IMR-90 (cell line): ENCODE measurements at places on chromosomes 4 and X. TPM values are rescaled to one million over a fixed set of nuclear protein-coding genes. Genes with fewer than 3 reads are reported as not detected.

The KDR gene
- polyA plus RNA-seq = not detected in 2 replicates

The SMIM31 gene
- not detected in 2 replicates for polyA plus RNA-seq

The GAGE12E gene
- not detected in 2 replicates for polyA plus RNA-seq

The CDKL2 gene
- 0.09 TPM in 1 of 2 replicates, not detected in the other for polyA plus RNA-seq

The REELD1 gene
- polyA plus RNA-seq = not detected in 2 replicates

The LUZP4 gene
- not detected in 2 replicates for polyA plus RNA-seq

DNA sequence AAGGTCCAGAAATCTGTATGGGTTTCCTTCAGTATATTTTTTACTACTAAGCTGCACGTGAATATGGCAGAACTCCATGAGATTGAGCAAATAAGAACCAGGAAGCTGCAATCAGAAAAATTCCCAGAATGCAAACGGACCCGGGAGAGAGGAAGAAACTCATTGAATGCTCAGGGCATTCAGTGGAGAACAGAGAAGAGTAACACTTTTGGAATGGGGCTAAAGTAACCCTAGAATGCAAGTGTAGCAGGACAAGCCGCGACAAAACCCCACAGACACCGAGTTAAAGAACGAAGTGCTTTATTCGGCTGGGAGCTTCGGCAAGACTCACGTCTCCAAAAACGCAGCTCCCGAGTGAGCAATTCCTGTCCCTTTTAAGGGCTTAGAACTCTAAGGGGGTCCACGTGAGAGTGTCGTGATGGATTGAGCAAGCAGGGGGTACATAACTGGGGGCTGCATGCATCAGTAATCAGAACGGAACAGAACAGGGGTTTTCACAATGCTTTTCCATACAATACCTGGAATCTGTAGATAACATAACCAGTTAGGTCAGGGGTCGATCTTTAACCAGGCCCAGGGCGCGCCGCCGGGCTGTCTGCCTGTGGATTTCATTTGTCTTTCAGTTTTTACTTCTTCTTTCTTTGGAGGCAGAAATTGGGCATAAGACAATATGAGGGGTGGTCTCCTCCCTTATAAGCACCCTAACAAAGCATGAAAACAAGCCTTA is 56.4 kb downstream of the RAB28 start:
- peak; percentile 13 for DNase-seq

DNA sequence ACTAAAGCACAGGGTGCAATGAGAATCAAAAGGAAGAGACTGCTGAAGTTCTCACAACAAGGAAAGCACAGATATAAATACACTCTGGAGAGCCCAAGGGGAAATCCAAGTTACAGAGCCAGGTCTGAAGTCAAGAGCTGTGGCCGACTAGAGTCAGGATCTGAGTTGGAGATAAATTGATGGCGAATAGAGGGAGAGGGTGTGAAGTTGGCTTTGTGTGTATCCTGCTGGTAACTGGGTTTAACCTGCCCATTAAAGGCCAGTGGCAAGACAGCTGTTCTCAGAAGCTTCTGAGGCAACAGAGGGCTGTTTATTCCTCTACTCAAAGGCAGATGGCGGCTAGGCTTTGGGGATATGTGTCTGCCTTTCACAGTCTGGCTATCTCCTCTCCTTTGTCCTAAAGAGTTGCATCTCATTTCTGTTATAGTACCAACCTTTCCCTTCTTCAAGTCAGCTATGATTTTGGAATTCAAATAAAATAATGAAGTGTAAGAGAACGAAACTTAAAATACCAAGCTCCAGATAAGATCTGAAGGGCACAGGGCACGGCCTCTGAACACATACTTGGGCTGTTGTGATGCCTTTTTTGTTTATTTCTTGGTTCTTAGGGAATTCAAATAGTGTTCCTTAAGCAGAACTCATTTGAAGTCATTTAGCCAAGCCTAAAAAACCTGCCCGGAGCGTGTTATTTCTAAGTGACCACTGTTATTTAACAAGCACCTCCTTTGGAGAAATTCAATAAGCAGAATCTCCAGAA is 142.1 kb downstream of the APBB2 start:
- no peak for DNase-seq

- DNase-seq = peak; percentile 21
Measured at GRCh38 chr4:185113340-185113739, 29.7 kb upstream of the SLC25A4 start.

DNA sequence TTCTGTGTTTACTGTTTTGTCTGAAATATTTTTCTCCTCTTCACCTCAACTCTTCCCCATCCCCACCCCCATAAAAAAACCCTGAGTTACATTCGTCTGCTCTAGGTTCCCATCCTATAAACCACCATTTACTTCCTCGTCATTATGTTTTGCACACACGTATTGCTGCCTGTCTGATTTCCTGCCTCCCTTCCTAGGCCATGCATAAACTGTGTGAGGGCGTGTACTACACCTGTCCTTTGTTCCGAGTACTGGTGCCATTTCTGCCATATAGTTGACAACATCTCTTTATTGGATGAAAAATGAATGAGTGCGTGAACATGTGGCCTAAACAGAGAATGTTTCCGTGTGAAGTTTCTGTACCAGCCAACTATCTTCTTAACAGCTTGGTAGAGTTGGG is 258.5 kb upstream of the FAT1 start:
- DNase-seq = no peak

DNA sequence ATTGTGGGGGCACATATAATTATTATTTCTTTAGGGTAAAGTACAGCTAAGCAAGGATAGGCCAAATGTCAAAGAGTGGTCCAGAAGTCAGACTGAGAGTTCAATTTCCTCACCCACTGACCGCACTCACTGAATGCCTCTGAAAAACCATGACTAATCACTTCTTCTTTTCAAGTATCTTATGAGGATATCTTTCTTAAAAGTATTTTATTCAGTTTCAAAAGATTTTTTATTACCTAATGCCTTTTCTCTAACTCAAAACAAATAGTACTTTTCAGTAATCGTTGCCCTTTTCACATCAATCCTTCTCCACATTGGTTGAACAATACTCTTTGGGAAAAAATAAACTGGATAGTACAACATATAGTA is 61.7 kb upstream of the CAMK2D start:
- peak; percentile 43 for DNase-seq

- no peak for DNase-seq
Measured at GRCh38 chr4:41360921-41361793, 104.4 kb downstream of the UCHL1 start.

DNA sequence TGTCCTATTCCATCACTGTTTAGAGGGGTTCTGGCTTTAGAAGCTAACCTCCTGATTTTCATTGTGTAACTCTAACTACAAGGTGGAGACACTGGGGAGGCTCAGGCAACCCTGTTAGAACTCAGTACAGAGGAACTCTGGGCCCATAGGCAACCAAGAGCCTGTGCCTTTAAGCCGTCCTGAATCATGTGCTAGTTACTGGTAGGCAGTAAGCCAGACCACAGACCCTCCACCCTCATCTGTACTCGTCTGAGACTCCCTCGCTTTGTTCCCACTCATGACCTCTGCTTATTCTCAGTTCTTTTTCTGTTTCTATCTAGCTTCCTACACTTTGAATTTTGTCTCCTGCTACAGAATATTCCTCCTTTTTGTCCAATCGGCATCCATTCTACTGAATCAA is 31.4 kb downstream of the TBC1D1 start:
- DNase-seq = peak; percentile 41

DNA sequence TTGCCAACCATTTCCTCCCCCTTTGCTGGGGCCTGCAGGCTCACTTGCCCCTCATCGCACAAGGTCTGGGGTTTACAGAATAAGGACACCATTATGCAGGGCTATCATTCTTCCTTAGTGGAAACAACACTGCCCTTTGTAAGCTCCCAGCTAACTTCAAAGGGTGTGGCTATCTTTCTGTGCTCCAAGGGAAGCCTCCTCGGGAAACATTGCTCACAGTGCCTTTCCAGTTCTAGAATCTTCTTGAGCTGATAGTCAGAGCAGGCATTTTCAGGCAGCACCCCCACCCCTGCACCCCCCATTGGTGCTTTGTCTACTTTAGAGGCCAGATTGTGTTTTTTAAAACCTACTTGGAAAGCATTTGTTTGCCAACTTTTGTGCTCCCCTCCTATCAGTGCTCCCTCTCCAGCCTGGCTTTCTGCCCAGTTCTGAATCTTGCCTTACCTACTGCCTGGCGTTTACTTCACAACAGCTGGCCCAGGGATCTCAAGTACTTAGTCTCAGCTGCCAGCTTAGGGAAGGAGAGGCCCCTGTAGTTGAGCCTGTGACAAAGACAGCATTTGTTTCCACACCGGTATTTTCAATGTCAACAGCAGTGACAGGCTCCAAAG is 53.5 kb downstream of the PLAC1 start:
- peak; percentile 42 for DNase-seq
